SIG-M5 (cell line): ENCODE measurements at places on chromosomes 1 and 21.

- no peak for DNase-seq
These were observed 59.2 kb downstream of the VCAM1 start for GRCh38 chr1:100778748-100779147.

DNA sequence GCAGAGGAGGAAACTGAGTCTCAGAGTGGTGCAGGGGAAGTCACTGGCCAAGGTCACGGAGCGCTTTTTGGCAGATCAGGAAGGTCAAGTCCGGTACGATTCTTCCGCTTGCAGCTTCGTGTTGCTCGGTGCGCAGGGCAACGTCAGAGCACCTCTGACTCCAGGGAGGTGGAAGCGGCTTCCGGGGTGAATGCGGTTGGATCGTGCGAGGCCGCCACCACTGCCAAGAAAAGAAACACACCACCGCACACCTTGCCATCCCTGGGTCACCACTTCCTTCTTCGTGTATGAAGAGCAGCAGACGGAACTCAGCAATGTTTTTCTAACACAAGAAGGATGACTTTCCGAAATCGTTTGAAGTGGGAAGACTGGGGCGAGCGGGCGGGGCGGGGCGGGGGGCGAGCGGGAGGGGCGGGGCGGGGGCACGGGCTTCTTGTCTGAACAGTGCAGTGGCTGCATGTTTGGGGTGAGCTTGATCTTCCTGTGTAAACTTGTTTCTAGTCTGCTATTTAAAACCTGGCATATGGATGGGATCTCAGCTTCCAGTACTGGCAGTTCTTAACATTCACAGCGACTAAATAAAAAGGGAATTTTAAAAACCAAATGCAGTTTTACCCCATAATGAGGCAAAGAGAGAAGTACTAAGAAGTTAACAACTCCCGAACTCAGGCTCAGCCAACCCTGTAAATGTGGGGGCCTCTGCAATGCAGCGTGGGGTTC is 300.0 kb downstream of the RRAGC start:
- DNase-seq = no peak

- DNase-seq = no peak
These were observed 30.7 kb upstream of the CD34 start for GRCh38 chr1:207941665-207942064.

GRCh38 chr1:54485416-54485815 is 62.6 kb upstream of the ACOT11 start:
- DNase-seq = no peak

DNA sequence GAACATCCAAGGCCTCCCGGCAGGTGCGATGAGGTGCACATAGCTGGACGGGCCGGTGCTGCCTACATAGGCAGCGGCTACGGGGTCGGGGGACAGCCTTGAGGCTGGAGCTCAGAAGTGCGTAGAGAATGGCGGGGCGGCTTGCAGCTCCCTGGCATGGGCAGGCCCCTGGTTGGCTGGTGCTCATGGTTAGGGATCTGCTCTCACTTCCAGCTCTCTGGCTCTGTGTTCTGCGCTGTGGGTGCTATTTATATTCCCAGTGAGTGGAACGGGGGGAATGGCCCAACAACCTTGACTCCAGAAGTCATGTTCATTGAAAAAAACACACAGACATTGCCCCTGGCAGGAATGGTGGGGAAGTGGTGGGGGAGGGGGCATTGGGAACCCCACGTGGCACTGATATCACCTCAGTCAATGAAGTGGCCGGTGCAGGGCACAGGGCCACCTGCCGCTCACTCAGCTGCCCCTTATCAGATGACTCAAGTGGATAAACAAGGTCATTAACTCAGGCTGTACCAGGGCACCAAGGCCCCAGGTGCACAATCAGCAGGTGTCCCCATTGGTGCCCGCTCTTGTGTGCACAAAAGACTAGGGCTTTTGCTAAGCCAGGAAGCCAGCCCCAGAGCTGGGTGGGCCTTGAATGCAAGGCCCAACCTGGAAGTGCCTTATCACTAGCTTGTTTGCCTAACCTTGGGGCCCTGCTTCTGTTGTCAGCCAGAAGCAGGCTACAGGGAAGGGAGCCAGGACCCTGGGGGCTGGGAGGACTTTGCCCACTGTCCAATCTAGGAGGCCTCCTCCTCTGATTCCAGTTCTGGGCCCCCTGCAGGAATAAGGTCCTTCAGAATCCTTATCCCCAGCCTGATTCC is at the start of gene NR0B2:
Gene NR0B2, minus strand, starts transcription at position 222 of the 866 bp plus-strand sequence. Its CDS starts 35 bp downstream, at position 187.
- no peak for DNase-seq

- DNase-seq = no peak
These were observed 65.6 kb downstream of the PRKCZ start for GRCh38 chr1:2115702-2116341.

DNA sequence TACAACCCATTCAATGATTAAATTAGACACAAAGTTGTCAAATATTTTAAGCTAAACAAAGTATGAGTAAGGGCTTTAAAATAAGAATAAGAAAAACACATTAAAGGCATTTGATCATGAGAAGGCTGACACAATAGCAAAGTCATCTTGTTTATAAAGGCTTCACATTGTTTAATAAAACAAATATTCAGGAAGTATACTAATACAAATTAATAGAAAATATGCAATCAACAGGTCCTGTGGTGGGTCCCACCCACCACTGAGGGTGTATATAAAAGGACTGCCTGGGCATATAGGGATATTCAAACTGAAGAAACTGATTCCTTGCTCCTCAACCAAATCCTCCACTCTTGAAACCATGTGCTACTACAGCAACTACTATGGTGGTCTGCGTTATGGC is at the start of gene KRTAP20-2:
Gene KRTAP20-2, plus strand, starts transcription at position 301 of the 400 bp plus-strand sequence. Its CDS starts 58 bp downstream, at position 359.
- no peak for DNase-seq

GRCh38 chr1:145702826-145703225 is 4.3 kb downstream of the PDZK1 start:
- DNase-seq = no peak

DNA sequence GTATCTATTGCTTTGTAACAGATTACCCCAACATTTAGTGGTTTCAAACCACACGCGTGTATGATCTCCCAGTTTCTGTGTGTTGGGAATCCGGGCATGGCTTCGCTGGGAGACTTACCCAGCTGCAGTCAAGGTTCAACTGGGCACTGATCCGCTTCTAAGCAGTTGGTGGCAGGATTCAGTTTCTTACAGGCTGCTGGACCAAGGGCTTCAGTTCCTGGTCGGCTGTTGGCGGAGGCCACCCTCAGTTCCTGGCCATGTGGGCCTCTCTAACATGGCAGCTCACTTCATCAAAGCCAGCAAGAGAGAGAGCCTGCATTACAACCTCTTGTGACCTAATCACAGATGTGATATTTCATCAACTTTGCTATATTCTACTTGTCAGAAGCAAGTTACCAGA is 53.8 kb upstream of the NEK2 start:
- DNase-seq = no peak

DNA sequence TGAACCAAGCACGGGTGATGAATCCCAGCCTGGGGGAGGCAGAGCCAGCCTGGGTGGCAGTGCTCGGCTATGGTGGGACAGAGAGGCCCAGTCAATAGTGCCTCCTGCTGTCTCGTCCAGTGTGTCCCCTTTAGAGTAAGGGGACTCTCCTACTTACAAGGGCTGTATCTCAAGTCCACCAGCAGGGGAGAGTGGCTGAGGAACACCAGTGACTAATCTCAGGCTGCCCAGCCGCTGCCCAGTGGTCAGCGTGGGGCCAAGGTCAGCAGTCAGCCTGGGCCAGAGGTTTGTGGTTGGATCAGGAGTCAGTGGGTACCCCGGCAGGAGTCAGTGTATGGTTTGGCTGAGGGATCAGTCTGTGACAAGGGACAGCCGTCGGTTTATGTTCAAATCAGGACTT is 109.2 kb upstream of the RUNX3 start:
- DNase-seq = no peak

GRCh38 chr1:41902159-41902577 is 16.6 kb downstream of the HIVEP3 start:
- no peak for DNase-seq

DNA sequence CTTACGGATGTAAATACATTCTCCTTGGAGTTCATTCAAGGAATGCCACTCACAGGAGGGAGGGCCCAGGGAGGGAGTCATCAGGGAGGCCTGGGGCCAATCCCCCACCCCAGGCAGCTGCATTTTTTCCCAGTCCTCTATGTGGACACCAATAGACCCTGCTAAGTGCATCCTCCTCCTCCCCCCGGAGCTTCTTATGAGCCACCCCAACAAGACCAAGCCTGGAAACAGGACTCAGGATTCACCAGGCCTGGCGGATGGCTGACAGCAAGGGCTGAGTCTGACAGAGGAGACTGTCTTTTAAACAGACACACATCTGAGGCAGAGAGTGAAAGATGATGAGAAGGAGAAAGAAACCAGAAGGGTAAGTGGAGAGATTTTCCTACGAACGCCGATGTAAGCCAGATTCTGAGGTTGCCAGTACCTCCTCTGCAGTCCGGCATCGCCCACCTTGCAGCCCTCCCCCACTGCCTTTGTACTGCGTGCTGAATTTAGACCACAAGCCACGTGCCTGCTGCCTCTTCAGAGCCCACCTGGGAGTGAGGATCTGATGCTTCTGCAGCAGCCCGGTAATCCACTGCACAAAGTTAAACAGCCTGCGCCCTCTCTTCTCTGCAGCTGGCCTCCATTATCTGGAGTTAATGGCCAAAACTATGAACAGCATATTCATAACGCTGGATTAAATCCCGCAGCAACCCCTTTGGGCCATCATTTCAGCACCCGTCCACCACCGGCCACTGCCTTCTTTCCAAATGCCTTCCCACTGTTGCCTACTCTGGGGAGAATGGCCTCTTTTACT is 17.6 kb upstream of the SFPQ start:
- no peak for DNase-seq

DNA sequence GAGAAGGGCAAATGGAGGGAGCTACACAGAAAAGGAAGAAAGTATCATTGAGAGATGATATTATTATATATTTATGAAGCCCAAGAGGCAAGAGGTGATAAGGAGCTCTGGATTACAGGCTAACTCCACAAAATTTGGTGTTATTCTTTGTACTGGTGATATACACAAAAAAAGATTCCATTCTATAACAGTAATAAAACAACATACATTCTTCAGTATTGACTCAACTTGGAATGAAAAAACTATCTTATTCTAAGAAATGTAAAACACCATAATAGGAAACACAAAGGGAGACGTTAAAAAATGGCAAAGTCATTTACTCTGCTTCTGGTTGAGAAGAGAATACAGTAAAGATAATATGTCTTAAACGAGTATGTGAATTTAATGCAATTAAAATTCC is 99.4 kb downstream of the TEX35 start:
- DNase-seq = no peak

DNA sequence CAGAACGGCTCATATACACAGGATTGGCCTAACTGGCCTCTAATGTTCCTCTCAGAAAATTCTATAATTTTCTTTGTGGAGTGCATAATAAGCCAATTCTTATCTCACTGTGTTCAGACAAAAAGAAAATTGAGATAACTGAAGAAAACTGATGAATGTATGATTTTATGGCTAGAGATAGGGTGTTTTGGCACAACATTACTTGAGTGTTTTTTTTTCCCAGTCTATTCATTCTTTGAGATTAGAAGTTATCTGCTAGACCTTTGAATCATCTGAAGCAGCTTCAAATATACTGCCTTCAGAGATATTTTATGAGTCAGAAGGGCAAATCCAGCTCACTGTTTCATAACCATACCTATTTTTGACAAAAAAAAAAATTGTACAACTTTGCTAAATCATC is 85.6 kb downstream of the VAV3 start:
- no peak for DNase-seq

- DNase-seq = no peak
These were observed 615 bp downstream of the GPR161 start for GRCh38 chr1:168135921-168136708.

GRCh38 chr1:7558481-7558880 is 212.6 kb upstream of the VAMP3 start:
- DNase-seq = no peak
